ENCODE measurements at places on chromosomes 5 and 9. TPM values are rescaled to one million over a fixed set of nuclear protein-coding genes. Genes with fewer than 3 reads are reported as not detected.
A peak's percentile ranks its signal among the peaks of the same experiment; 100 is the strongest.

INSL4 gene
- total RNA-seq, result not detected

FCN2 gene
- not detected for total RNA-seq

TXNDC8 gene
- not detected for total RNA-seq

LECT2 gene
- total RNA-seq, result not detected

IL9 gene
- not detected for total RNA-seq

KCNV2 gene
- total RNA-seq, result not detected

ANKRD34B gene
- 0.05 TPM for total RNA-seq

CMYA5 gene
- 0.73 TPM for total RNA-seq

GRCh38 chr5:2680979-2681378 lies 70.5 kb downstream of the IRX2 start:
- DNase-seq, result no peak

DNA sequence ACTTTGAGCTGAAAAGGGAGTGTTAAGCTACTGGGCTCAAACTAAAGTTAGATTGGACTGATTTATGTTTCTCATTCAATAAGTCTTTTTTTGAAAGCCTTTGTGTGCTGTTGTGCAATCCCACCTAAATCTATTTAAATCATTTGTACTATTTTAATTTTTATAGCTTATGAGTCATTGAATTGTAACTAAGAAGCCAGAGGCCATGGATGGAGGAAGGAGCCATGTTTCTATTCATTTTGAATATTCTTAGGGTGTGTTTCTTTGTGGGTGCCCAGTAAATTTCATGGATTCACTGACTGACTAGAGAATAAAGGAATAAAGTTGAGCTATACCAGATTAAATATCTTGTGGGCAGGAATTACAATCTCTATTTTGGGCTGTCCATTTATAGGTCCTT lies 238.5 kb downstream of the KIF4B start:
- DNase-seq, result no peak

- no peak for DNase-seq
Observed at GRCh38 chr5:32475334-32476097, 31.0 kb upstream of the ZFR start.

GRCh38 chr9:91816356-91816755 lies 133.7 kb downstream of the ROR2 start:
- no peak for DNase-seq

GRCh38 chr9:119768266-119768665 lies 399.0 kb upstream of the BRINP1 start:
- DNase-seq, result no peak

DNA sequence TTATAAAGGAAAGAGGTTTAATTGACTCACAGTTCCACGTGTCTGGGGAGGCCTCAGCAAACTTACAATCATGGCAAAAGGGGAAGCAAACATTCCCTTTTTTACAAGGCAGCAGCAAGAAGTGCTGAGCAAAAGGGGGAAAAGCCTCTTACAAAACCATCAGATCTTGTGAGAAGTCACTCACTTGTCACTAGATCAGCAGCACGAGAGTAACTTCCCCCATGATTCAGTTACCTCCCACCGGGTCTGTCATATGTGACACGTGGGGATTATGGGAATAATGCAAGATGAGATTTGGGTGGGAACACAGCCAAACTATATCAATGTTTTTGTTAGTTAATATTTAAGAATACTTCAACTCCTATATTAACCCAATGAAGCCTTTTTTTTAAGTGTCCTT lies 275.2 kb upstream of the CDH9 start:
- no peak for DNase-seq

GRCh38 chr9:91746904-91747303 lies 203.1 kb downstream of the ROR2 start:
- DNase-seq, result no peak

DNA sequence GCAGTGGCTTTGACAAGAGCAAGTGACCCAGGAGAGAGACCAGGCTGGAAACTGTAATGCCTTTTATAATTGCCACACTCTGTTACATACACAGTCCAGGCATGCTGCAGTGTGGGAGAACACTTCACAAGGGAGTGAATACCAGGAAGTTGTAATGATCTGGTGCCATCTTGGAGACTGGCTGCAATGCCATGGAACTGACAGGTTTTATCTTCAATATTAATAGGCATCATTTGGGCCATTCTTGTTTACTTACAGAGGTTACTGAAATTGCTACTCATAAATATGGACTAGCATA lies 274.3 kb downstream of the AUH start:
- no peak for DNase-seq

DNA sequence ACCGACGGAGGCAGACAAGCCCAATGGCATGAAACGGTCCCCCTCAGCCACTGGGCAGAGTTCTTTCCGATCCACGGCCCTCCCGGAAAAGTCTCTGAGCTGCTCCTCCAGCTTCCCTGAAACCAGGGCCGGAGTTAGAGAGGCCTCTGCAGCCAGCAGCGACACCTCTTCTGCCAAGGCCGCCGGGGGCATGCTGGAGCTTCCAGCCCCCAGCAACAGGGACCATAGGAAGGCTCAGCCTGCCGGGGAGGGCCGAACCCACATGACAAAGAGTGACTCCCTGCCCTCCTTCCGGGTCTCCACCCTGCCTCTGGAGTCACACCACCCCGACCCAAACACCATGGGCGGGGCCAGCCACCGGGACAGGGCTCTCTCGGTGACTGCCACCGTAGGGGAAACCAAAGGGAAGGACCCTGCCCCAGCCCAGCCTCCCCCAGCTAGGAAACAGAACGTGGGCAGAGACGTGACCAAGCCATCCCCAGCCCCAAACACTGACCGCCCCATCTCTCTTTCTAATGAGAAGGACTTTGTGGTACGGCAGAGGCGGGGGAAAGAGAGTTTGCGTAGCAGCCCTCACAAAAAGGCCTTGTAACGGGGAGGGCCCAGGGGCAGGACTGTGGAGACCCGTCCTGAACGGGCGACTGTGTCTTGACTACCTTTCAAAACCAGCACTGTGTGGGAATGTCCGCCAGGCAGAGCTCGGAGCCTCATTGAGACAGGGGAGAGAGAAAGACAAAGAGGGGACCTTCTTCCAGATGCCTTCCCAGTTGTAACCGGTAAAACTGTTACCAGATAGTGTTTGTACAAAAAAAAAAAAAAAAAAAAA lies 29.9 kb downstream of the CD180 start:
- DNase-seq, result no peak

- DNase-seq, result no peak
Observed at GRCh38 chr9:81737871-81738507, 48.6 kb upstream of the TLE1 start.

GRCh38 chr5:95057615-95058014 lies 227.3 kb downstream of the MCTP1 start:
- DNase-seq, result no peak

DNA sequence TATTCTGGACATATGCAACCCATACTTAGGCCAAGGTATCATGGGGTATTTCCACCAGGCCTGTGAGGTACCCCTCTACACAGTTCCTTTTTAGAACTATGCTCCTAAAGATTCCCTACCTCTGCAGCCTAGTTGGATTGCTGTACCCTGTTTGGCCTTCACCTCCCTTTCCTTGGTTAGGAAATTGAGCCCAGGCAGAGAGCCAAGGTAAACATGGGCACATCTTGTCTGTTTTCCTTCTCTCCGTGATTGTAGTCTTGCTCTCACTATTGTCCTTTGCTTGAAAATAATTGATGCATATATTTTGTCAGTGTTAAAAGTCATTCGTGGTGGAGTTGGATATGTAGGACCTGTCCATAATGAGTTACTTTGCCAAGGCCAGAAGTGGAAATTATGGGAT lies 26.7 kb downstream of the BDP1 start:
- DNase-seq, result no peak

- DNase-seq, result no peak
Observed at GRCh38 chr9:37956904-37957663, 53.2 kb upstream of the SLC25A51 start.

GRCh38 chr9:33952066-33952465 lies 96.6 kb downstream of the UBAP2 start:
- no peak for DNase-seq

DNA sequence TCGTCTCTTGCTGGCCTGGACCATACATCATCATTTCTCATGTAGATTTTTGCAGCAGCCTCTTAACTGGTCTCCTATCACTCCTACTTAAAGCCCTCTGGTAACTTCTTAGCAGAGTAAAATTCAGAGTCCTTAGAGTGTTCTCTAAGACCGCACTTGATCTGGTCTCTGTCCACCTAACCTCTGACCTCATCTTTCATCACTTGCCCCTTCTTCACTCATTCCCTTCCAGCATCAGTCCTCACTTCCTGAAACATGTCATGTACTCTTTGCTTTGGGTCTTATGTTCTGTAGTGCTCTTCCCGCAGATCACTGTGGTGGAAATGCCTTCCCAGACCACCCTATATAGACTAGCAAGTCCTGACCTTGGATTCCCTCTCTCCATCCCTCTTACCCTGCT lies 9.8 kb downstream of the LARP1 start:
- DNase-seq, result no peak

DNA sequence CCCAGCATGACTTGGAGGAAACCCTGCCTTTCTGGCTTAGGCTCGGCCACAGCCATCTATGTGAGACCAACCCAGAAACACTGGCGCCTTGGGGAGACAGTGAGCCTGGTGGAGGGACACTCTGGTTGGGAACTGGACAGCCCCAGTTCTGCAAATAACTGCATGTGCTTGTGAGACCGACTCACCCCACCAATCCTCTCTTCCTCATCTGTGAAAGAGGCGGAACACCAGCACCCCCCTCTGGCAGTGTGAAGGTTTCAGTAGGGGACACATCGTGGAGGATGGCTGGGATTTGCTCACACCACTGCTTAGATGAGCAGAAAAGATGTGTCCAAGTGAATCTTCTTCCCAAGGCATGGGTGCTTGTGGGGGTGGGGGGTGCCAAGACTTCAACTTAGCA lies 43.4 kb upstream of the N4BP3 start:
- peak; percentile 22 for DNase-seq

DNA sequence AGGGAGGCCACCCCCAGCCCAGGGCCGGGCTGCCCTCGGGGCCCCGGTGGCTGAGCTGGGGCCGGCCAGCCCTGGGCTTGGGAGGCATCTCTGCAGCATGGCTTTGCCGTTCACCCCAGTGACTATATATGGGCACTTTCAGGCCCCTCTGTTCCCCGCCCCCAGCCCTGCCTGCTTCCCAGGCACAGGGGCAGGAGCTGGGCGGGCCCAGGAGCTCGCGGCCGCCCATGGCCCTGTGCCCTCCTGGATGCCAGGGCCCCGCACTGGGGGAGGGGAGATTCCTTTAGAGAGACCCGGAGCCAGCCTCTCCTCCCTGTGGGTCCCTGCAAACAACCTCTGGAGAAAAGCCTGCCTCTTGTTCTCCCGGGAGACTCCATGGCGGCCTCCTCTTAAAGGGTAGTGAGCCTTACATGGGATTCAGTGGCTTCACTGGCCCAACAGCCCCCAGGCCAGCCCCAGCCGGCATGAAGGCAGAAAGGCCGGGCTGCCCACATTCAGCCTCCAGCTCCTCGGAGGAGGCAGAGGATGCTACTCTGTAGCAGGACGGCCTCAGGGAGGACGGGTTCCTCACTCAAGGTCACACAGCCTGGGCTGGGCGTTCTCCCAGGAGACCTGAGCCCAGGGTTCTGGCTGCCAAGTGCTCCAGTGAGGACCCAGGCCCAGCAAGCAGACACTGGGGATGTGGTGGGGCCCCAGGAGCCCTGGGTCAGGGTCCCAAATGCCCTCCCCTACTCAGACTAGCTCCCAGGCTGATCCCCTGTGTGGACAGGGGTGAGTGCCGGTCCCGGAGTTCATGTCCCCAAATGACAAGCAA lies 4.1 kb downstream of the NACC2 start:
- DNase-seq, result no peak

GRCh38 chr9:93463638-93464248 lies 10.4 kb upstream of the FAM120AOS start:
- no peak for DNase-seq

- no peak for DNase-seq
Observed at GRCh38 chr9:134455934-134456755, 129.9 kb downstream of the RXRA start.

GRCh38 chr9:88949961-88950340 lies 41.3 kb upstream of the S1PR3 start:
- DNase-seq, result no peak

- DNase-seq, result no peak
Observed at GRCh38 chr9:125258832-125259534, 2.6 kb upstream of the GAPVD1 start.

DNA sequence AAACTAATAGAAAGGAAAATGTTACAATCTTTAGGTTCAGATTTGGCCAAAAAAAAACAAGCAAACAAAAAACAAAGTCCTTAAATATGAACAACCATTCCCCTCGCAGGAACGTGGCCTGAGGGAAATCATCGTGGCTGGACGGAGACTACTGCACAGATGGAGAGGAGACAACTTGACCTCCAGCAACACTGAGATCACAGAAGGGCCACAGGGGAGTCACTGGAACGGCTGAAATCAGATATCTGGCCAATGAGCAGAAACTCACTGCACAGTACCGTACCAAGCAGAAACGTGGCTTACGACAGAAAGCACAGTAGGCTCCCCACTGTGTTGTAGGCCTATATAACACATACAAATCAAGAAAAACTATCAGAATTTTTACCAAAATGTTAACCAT lies 27.7 kb downstream of the CAMSAP1 start:
- DNase-seq, result no peak

DNA sequence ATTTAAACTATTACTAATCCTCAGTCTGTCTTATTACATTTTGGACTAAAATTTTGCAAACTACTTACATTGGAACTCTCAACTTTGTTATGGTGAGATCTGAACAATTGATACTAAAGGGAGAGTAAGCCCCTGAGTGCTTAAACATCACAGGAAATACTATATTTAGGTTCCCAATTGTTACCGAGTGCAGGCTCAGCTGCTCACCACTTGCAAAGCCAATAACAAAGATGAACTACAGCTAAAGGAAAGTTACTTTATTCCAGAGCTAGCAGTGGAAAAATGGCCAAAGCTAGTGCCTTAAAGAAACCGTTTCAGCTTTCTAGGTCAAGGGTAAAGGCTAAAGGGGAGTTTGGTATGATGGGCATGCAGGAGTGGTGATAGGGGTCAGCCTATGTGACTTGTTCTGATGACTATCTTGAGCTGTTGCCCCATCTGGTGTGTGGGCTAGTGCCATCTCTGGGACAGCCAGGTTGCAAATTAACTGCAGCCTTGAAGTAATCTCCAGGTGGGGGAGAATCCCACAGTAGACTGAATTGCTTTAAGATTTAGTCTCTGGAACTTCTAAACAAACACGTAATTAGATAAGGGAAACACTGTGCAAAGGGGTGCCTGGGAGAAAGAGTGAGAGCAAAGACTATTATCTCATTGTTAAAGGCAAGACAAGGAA lies 7.8 kb upstream of the NDUFB6 start:
- DNase-seq, result no peak

GRCh38 chr5:3845230-3845629 lies 249.6 kb downstream of the IRX1 start:
- no peak for DNase-seq

- no peak for DNase-seq
Observed at GRCh38 chr5:176959051-176959450, 47.5 kb downstream of the UIMC1 start.

- DNase-seq, result no peak
Observed at GRCh38 chr5:173746047-173746646, 129.7 kb upstream of the BOD1 start.

GRCh38 chr5:43121913-43122484 lies 1.3 kb downstream of the ZNF131 start:
- no peak for DNase-seq

- no peak for DNase-seq
Observed at GRCh38 chr5:67731886-67732285, 483.7 kb upstream of the PIK3R1 start.

- no peak for DNase-seq
Observed at GRCh38 chr9:133457748-133458147, 2.0 kb upstream of the CACFD1 start.

- no peak for DNase-seq
Observed at GRCh38 chr5:102815540-102816332, 60.6 kb downstream of the PAM start.

Measured in neural crest cell (in vitro differentiated cells).